ENCODE measurements at places on chromosomes 12 and 14.
A peak's percentile ranks its signal among the peaks of the same experiment; 100 is the strongest.

GRCh38 chr14:55077170-55078151, 26.0 kb downstream of the MAPK1IP1L start:
- no peak for DNase-seq

DNA sequence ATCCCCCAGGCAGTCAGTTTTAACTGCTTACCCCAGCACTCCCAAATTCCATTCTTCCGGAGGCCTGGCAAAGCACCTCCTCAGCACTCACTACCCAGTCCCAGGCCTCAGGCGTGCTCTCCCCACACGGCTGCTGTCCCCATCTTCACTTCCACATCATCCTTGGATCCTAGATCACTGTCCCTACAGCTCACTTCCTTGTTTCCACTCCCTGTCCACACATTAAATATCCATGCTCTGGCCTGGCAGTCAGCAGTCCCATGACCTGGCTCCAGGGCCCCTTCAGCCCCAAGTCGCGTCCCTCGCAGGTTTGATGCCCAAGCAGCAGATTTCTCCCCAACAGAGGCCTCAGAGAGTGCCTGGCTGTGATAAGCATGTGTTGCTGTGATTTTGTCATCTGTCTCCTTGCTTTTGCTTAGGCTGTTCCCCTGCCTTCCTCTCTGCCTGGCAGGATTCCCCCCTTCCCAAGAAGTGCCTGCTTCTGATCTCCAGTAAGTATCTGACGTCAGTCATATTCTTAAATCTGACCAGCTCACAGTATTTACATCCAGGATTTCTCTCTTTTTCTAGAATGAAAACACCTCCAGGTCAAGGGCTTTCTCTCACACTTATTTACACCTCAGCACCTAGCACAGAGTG, 241.7 kb downstream of the ZFP36L1 start:
- DNase-seq: no peak

GRCh38 chr12:3520711-3521110, 29.7 kb downstream of the PRMT8 start:
- peak; percentile 52 for DNase-seq

DNA sequence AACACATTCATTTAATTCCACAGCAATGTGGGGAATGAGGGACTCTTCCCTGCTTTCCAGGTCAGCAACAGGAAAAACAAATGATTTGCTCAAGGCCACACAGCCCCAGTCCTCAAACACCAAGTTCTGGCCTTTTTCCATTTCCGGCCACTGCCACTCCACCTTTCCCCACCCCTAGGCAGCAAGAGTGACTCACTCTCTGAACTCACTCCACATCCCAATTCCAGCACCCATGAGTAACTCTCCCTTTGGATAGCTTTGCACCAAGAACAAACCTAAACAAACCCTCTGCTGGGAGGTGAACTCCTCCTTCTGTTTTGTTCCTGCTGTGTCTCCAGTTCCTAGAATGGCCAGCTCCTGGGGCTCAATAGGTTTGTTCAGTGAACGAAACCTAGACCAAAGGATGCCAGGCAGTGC, 30.4 kb upstream of the PLEKHG6 start:
- DNase-seq: no peak

DNA sequence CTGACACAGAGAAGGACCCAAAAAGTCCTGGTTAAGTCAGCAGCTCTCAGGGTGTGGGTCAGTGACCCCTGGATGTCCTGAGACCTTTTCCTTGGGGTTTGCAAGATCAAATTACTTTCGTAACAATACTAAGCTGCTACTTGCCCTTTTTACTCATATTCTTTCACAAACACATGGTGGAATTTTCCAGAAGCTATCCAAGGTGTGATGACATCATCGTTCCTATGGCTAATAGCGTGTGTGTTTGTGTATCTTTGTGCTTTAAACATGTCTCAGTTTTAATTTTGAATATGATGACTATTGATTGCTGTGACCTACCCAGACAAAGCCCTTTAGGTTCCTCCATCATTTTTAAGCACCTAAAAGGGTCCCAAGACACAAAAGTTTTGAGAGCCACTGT, 176.2 kb downstream of the PHETA1 start:
- no peak for DNase-seq

- peak; percentile 98 for DNase-seq
Observed at GRCh38 chr12:113245695-113246477, 24.6 kb downstream of the TPCN1 start.

- DNase-seq: peak; percentile 11
Observed at GRCh38 chr12:10668526-10668925, 5.3 kb downstream of the STYK1 start.

DNA sequence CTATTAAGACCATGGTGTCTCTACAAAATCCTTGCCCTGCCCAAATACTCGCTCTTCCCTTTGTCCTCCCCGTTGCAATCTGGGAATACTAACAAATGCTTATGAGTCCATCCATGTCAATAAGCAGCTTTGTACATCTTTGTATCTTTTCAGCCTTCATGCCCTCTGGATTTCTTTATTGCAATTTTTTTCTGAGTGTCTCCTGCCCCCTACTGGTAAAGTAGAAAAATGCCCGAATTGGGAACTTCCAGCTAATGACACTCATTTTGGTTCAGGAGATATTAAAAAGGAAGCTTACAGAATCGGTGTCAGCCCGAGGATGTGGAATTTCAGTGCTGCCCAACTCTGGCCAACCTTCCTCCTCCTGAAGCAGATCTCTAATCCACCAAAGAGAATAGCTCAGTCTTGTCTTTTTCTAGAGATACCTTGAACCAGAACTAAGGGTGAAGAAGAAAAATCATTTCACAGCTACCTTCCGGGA, 46.0 kb downstream of the SH2B3 start:
- DNase-seq: peak; percentile 34

All from DMS79 treated with DMSO at 0.1 percent for 48 hours (cell line).